ENCODE measurements at places on chromosomes 5 and 9.
A peak's percentile ranks its signal among the peaks of the same experiment; 100 is the strongest.

DNA sequence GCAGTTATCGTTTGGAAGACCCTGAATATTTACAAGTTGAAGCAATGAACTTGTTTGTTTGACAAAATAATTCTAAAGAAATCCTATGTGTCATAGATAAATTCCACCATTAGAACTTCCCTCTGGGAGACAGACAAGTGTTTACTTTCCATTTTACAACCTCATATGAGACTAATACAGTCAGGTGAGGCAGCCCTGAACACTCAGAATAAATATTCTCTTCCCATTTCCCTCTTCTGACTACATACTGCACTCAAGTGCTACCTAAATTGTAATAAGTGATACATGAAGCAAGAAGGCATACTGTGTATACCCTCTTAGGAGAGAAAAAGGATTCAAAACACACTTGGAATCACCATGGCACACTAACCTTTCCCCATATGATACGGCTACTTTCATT is 6.8 kb downstream of the RASEF start:
- DNase-seq: no peak

DNA sequence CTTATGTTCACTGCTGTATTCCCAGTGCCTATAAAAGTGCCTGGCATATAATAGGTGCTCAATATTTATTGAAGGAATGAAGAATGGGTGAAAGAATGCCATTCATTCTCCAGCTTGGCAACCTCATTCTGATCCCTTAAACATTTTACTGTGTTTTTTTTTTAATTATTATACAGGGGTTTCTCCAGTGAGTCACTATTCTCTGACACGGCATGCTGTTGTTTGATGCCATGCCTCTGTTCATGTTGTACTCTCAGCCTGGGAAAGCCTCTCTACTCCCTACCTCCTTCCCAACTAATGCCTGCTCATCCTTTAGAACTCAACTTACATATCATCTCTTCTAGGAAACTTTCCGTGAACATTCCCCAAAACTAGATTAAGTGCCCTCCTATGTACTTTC is 70.2 kb upstream of the PHF24 start:
- no peak for DNase-seq

DNA sequence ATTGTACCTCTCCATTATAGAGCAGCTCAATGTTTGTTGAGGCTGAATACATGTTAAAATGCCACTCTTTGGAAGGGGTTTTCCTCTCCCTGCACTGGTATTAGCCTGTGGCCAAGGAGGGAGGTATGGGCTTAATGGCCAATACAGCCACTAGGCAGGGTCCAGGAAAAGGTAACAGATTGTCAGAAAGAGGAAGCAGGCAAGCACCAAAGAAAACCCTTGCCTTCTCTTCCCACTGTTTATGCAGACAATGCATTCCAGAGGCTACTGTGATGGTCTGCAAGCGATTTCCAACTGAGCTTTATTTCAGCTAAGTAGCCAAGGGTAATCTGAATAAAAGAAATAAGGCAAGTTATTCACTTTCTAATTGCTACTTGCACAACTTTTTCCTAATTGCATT is 95.3 kb upstream of the SLC27A6 start:
- DNase-seq: no peak

GRCh38 chr5:109316634-109317033 is 93.1 kb downstream of the PJA2 start:
- DNase-seq: no peak

GRCh38 chr5:138448481-138449398 is 9.9 kb downstream of the REEP2 start:
- no peak for DNase-seq

DNA sequence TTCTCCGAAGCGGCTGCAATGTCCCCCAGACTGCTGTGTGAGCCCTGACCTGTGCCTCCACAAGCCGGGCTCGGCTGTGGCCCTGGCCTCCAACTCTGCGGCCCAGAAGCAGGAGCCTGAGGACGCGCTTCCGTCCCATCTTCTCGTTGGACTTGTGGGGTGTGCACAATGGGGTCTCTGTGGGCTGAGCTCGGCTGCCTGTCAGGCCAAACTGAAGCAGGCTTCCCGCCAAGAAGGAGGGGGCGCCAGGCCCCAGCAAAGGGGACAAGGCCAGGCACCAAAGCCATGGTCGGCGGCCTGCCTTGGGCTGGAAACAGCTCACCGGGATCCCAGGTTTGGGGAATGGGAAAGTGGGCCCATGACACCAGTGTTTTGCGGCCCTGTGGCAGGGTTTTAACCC is 4.1 kb downstream of the NOTCH1 start:
- no peak for DNase-seq

GRCh38 chr9:129027224-129027684 is 877 bp downstream of the SH3GLB2 start:
- DNase-seq: no peak

DNA sequence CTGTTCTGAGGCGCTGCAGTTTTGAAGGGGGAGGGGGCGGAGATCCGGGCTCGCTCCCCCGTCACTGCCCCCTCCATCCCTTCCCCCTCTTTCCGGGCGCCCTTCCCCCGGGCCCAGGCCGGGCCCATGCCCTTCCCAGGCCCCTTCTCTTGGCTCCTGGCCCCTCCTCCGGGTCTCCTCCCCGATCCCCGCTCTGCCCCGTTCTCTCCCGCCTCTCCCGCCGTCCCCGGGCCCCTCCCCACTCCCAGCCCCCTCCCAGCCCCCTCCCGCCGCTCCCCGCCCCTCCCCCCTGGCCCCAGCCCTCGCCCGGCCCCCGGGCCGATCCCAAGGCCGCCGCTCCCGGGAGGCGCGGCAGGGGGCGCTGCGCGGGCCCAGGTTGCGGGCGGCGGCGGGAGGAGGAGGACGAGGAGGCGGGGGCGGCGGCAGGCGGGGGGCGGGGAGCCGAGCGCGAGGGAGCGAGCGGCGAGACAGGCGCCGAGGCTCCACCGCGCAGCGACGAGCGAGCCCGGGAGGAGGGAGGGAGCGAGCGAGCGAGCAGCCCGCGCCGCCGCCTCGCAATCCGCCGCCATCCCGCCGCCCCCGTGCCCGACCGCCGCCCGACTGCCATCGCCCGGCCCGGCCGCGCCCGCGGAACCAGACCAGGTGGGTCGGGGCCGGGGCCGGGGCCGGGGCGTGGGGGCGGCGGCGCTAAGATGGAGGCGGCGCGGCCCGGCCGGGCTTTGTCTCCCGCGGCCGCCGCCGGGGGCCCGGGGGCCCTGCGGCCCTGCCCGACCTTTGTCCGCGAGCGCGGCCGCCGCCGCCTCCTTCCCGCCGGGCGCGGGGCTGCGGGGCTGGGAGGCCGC is at the start of gene PRRC2B:
Gene PRRC2B, plus strand, starts transcription at position 465 of the 842 bp plus-strand sequence. CDS start 36,059 bp downstream, outside the sequence.
- peak; percentile 91 for DNase-seq

DNA sequence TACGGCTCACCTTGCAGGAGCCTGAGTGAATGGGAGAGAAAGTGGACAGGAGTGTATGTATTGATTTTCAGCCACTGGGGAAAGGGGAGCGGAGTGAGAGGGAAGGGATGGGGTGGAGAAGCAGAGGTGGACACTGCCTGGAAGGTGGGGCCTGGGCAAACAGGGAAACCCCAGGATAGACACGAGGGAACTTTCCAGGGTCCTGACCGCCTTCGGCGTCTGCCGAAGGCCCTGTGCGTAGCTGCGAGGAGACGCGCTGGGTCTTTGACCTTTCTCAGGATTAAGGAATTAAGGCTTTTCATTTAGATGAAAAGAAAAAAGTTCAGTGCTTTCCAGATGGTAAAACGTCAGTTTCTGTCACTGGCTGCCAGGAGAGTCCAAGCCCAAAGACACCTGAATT is 134.6 kb upstream of the RAPGEF1 start:
- DNase-seq: no peak

DNA sequence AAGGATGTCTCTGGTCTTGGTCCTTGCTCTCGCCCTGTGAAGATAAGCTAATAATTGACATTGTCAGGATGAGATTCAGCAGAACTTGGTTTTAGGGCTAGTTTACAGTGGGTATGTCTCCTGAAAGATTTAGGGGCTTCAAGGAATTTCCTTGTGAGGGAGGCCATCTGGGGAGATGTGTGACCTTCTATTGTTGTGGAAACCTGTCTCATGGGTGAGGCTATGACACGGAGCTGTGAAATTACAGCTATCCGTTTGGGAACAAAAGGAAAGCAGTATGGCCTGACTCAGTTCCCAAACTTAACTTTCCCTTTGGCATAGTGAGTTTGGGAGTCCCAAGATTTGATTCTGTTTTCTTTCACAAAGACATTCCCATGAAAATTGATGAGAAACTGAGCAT is 142.0 kb downstream of the PARP8 start:
- DNase-seq: no peak

- DNase-seq: no peak
Measured at GRCh38 chr5:79081779-79082178, 12.2 kb downstream of the BHMT2 start.

DNA sequence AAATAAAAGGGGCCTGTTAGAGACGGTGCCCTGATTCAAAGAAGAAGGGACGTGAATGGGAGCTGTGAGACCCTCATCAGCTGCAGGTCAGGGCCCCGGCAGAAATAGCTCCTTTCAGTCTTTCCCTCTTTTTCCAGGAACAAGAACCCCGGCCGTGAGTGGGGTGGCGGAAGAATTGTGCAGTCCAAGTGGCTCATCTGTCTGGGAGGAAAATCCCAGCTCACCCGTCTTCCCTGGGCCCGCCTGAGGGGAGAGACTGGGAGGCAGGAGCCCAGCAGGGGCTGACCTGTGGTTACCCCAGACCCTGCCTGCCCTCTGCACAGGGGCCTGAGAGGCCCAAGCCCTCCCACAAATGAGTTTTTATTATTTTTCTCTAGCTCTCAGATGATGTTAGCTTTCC is 24.8 kb upstream of the CSF1R start:
- DNase-seq: no peak

DNA sequence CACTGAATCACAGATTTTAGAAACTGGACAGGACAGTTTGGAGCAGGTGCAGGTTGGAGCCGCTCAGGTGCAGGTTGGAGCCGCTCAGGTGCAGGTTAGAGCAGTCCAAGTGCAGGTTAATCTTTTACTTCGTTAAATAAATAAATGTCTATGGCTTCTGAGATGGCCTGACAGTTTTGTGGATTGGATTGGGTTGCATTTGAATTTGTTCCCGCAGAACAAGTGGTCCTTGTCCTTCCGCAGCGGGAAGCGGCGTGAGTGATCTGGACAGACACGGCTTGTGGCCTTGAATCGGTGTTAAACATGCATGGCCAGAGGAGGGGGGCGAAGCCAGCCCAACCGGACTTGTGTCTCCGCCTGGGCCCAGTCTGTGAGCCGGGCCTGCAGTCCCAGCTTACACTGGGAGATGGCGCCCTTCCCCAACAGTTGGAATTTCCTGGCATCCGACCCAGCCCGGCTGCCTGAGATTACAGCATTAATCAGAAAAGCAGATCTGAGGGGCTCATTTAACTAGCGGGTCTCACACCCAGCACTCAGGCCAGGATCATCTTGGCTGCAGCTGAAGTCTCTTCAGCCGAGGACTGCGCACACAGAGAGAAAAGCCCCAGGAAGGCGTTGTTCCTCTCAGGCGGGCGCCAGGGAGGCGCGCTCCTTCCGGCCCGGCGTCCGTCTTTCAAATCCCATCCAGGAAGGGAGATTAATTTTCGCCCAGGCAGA is 1.5 kb upstream of the OLFM1 start:
- peak; percentile 95 for DNase-seq

DNA sequence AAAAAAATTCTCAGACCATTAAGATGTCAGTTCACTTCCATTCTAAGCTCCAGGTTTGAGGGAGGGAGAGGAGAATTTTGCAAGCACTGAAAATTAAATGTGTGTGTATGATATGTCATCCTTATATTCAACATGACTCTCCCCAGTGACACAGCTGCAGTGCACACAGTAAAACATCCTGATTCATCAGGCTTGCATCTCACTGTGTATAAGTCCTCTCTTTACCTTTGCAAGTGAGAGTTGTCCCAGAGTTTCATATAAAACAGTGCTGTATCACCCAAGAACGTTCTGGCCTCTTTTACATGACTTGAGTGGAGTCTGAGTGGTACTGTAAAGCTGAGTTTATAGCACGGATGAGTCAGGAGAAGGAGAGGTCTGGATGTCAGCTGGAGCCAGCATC is 50.0 kb downstream of the DMRT2 start:
- no peak for DNase-seq

GRCh38 chr9:110748251-110748893 is 79.8 kb downstream of the MUSK start:
- no peak for DNase-seq

DNA sequence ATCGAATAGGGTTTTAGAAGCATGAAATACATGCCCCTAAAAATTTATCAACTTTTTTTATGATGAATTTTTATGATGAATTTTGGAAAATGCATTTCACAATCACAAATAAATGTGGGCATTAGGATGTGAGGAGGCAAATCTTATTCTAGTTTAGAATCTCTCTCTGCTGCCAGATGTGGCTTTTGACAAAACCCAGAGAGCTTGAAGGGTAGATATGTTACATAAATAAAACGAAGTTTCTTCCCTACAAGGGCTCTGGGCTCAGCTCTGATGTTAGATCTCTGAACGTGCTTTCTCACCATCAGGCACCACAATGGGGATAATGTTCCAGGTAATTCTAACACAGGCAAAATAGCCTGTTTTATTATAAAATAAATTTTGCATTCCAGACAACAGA is 102.3 kb upstream of the ADAMTSL1 start:
- no peak for DNase-seq

DNA sequence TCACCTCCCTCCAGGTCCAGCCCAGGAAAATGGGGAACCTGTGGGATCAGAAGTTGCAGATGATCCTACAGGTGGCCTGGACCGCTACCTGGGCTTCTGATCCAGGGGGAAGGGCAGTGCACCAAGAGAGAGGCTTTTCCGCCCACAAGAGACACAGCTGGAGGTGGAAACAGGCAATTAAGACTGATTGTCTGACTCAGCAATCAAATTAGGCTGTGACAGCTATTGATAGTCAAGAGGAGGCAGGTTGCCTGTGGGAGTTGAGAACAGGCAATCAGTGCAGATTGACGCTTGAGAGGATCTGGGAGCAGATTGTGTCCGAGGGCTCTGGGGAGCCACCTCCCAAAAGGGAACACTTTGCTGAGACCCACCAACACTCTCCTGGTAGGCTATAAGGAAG is 71.1 kb upstream of the SLC44A1 start:
- DNase-seq: no peak

- DNase-seq: no peak
Measured at GRCh38 chr9:89260525-89260924, 50.5 kb upstream of the CKS2 start.

GRCh38 chr5:22734907-22735306 is 118.2 kb downstream of the CDH12 start:
- DNase-seq: no peak

GRCh38 chr5:18003784-18004183 is 369.5 kb downstream of the TAF11L14 start:
- no peak for DNase-seq

DNA sequence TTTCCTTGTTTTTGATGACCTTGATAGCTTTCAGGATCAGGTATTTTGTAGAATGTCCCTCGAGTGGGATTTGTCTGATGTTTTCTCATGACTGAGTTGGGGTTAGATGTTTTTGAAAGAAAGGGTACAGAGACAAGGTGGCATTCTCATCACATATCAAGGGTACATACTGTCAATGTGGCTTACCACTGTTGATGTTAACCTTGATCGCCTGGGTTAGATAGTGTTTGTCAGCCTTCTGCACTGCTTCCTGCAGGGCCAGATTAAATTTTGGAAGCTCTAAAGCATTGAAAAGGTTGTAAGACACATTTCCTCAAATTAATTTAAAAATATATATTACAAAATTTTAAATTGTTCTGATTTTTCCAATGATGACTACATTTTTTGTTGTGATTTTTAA is 287.4 kb upstream of the ACTBL2 start:
- no peak for DNase-seq

GRCh38 chr5:68258531-68258930 is 43.0 kb downstream of the PIK3R1 start:
- DNase-seq: no peak
